ENCODE measurements at places on chromosomes 12 and 14.

GRCh38 chr12:65557438-65558181 lies 266.7 kb upstream of the HMGA2 start:
- H3K36me3 ChIP-seq: no peaks in the 10 kb centered on the region
- H3K4me3 ChIP-seq: no peak overlapping the region
- DNase-seq: no peak
- H3K27ac ChIP-seq: no peak overlapping the region

DNA sequence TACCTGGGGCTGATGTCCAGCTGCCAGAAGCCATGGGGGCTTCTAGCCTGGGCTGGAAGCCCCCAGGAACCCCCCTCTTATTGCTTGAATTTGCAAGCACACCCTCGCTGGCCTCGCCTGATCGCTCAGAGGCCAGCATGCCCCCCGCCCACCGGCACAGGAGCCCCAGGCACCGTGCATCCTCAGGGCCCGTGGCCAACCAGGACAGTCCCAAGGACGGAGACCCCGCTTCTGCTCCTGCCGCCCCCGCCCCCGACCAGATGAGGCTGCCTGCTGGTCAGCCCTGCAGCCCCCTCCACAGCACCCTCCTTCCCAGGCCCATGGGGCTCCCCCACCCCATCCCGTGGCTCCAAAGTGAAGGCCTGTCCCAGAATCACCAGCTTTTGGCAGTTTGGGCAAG lies 21.2 kb downstream of the RAB35 start:
- no peak overlapping the region for H3K27ac ChIP-seq
- H3K36me3 ChIP-seq: peaks cover 11% of the 10 kb centered on the region
- H3K27me3 ChIP-seq: no peaks in the 10 kb centered on the region
- no peak overlapping the region for H3K4me3 ChIP-seq
- DNase-seq: no peak

- no peaks in the 10 kb centered on the region for H3K36me3 ChIP-seq
- no peaks in the 10 kb centered on the region for H3K4me1 ChIP-seq
- H3K27ac ChIP-seq: no peak overlapping the region
- no peak for DNase-seq
Observed at GRCh38 chr12:26499979-26500640, 304.7 kb downstream of the SSPN start.

DNA sequence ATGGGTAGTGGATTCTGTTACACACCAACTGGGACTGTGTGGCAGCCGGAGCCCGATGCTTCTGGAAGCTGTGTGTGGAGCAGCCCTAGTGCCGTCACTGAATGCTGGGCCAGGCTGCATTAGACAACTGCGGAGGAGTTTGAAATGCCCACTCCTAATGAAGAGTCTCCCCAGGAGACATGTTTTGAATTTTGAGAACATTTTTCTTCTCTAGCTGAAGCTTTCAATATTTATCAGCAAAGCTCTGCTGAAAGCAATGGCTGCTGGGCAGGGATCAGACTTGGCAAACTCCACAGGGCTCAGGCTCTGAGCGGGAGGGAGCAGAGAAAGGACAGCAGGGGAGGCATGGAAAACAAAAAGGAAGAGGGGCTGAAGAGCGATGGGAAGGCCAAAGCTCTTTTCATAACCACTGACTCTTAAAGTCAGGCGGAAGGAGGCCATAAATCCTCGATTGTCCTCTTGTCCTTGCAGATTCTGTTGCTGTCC lies 189.1 kb downstream of the MON2 start:
- DNase-seq: no peak
- no peak overlapping the region for H3K4me3 ChIP-seq
- H3K27me3 ChIP-seq: no peaks in the 10 kb centered on the region
- no peaks in the 10 kb centered on the region for H3K4me1 ChIP-seq
- peaks cover 33% of the 10 kb centered on the region for H3K36me3 ChIP-seq

DNA sequence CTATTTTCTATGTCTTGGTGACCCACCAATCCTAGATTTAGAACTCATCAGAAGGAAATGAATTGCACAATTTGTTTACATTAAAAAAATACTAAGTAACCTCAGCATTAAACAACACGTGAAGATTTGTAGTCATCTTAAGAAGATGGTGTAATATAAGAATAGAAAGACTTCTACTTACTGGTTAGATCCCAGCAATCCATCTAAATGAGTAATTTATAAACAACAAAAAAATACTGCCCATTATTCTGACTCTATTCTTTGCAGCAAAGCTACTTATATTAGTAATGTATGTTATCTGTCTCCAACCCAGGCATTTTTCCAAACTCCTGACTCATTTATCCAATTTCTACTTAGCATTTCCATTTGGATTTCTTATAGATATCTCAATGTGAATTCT lies 67.8 kb downstream of the CD163L1 start:
- H3K27me3 ChIP-seq: no peaks in the 10 kb centered on the region
- H3K4me1 ChIP-seq: no peaks in the 10 kb centered on the region
- DNase-seq: no peak
- no peak overlapping the region for H3K4me3 ChIP-seq

Measured in small intestine (tissue), 16 donors.